Small intestine (tissue), 16 donors: ENCODE measurements at places on chromosomes 11 and 22.

DNA sequence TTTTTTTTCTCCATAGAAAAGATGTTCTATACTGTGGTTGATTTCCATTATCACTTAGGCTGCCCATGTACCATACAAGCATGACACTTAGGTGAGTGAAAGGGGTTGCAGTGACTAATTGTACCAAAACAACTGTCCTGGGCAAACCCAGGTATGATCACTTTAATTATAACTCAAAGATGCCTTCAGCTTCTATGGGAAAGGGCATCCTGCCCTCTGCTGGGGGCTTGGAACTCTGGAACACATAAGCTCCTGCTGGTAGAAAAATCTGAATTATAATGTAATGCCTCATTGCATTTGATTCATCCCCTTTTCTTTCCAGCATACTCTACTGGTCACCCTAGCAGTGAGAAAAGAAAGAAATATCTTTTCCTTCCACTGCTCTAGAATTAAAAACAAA is 206.3 kb downstream of the DDX10 start:
- DNase-seq: peak; percentile 7

- DNase-seq: no peak
These were observed 674.7 kb downstream of the TBC1D22A start for GRCh38 chr22:47437110-47437509.

DNA sequence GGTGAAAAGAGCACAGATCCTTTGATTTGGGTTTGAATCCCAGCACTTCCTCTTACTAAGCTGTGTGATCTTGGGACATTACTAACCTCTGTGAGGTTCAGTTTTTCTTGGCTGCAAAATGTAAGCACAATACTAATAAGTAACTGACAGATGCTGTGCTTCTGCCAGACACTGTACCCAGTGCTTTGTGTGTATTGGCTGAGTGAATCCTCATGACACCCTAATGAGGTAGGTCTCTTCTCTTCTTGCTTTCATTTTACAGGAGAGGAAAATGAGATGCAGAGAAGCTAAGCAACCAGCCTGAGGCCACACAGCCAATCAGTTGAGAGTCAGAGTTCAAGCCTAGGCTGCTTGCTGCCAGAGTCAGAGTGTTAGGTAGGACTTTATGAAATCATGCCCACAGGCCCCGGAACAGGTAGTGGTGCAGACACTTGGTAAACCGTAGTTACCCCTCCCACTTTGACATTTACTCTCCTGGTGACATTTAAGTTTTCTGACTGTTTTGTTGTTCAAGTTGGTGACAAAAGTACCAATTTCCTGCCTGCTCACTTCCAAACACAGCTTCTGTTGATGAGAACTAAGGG is 21.2 kb downstream of the PTPRJ start:
- peak; percentile 73 for DNase-seq

DNA sequence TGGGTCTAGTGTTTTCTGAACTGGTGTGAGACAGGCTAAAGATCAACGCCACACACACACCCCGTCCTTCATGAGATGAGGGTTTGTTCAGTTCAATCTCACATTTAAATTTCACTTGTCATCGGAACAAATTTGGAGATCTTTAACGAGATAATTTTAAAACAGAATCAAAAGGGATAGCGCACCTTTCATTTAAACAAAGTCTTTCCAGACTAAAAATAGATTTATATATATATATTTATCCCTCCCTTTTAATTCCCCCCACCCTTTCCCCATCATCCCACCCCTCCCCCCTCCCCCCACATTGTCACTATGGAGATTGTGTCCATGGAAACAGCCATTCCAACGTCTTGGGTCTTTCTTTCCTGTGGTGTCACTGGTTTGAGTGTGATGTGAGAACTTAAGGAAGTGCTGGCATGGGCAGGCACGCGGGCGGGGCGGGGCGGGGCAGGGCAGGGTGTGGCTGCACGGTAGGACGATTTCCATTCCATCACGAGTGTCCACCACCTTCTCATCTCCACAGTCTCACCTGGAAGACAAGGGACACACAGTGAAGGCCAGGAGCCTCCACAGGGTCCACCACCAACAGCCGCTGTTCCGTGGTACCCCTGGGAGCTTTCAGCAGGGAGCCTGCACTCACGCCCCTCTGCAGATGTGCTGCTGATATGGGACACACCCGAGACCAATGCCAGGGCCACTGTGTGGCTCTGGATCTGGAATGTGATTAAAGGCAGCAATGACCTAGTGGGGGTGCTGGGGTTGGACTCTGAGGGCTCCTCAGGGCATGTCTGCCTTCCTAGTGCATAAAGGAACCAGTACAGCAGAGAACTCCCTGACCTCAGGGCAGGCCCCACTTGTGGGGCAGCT is 30.5 kb upstream of the CYP2D6 start:
- peak; percentile 47 for DNase-seq

DNA sequence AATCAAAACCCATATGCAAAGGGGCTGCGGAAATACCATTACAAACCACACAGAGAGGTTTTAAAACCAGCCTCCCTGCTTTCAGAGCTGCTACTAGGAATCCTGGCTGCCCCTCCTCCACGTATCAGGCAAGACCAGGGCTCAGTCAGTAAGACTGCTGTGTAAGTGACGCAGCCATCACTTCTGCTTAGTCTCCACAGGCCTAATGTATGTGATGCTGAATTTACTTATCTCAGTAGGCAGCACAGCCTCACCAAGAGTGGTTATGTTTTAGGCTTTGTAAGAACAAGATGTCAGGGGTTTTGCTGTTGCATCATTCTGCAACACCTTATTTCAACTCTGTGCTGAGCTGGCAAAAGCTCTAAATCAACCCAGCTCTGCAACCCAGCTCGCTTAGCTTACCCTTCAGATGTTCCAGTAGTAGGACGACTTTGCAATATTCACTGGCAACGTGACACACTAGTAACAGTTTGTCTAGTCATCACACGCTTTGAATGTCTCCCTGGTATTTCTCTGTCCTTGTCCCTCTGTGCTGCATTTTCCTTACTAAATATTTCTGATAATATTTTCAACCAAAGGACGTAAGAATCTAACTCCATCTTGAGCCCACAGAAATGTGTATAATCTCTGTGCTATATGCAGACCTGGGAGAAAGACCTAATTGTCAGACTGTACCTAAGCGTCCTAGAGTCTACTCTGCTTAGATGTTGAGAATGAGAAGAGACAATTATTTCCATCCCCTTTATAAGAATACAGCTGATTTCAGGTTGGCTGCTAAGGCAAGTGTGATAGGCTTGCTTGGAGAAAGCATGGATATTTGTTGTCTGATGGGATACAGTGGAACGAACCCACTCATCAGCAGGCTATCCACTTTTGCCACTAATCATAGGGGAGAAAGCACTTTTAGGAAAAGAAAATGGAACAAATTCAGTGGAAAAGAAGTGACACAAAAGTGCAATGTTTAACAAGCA is 72.2 kb downstream of the LARGE2 start:
- no peak for DNase-seq

DNA sequence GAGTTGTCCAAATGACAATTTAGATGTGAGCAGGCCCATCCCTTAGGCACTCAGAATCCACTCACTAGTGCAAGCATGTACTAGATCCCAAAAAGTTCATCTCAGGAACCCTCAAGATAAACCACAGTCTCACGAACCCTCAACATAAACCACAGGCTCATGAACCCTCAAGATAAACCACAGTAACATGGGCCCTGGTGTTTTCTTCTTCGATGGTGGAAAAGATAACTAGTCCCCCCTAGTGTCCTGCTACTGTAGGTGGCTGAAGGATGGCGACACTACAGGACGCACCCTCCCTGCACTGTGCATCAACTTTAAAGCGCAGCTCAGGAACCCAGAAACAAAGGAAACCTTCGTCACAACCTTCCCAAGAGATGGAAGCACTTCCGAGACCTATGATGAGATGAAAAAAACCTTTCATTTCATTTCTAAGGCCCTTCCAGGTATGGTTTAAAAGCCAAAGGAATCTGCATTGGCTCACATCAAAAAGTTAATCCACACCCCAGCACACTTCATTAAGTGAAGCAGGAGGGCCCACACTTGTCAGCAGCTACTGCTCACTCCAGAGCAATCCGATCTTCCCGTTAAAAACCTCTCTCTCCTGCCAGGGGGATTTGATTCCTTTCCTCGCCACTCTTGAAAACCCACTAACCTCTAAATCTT is 2.4 kb downstream of the LARGE1 start:
- no peak for DNase-seq

DNA sequence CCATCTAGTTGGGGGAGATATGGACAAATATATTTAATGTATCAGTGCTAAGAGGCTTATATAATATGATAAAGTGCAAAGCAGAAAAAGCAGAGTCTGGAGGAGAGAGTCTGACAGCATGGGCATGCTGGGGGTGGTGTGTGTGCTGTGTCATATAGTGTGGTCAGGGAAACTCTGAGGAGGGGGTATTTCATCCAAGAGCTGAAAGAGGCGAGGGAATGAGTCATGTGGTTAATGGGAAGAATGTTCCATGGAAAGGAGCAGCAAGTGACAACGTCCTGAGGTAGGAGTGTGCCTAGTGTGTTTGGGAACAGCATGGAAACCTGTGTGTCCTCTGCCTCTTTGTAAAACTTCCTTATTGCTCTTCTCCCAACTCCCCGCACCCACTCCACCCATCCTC is 38.0 kb downstream of the EIF3F start:
- no peak for DNase-seq

- DNase-seq: no peak
These were observed 11.9 kb downstream of the FCHSD2 start for GRCh38 chr11:73130181-73130580.

- peak; percentile 97 for DNase-seq
These were observed at the start of gene POLD3 for GRCh38 chr11:74592441-74593362. Gene POLD3 (plus strand): TSS chr11:74592582. CDS start chr11:74592659, 77 bp downstream.

GRCh38 chr11:48055292-48056132 is 75.2 kb downstream of the PTPRJ start:
- peak; percentile 45 for DNase-seq

GRCh38 chr11:2190657-2191471 is 19.2 kb upstream of the TH start:
- no peak for DNase-seq

GRCh38 chr11:27088353-27088752 is 47.7 kb downstream of the BBOX1 start:
- no peak for DNase-seq

- DNase-seq: no peak
These were observed 51.6 kb downstream of the SHANK2 start for GRCh38 chr11:71200761-71201160.
